Nucleus accumbens (tissue), 56 donors: ENCODE measurements at places on chromosomes 6 and 20.

DNA sequence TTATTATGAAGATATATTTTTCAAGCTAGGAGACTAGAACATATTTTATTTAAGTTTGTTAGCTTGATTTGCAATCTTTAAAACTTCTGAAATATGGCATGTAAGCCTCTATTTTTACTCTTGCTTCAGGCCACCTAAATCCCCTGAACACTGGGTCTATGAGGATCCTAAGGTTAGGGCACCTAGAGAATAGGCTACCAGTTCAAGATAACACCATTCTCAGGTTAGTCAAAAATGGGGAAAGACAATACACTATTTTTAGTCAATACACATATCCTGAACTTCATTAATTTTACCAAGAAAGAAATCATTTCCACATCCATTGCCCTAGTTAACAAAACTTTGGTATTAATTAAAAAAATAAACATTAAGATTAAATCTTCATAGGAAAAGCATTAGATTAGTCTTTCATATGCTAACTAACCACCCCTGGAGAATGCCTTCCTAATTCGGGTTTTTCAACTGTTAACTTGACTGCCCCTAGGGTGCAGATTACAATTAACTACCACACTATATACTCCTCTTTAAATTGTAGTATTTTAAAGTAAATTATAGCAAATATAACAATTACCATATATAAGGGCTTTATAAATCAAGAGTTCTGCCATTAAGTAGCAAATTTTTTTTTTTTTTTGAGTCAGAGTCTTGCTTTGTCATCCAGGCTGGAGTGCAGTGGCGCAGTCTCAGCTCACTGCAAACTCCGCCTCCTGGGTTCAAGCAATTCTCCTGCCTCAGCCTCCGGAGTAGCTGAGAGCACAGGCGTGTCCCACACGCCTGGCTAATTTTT is 6.7 kb upstream of the HSF2 start:
- no peak for DNase-seq

DNA sequence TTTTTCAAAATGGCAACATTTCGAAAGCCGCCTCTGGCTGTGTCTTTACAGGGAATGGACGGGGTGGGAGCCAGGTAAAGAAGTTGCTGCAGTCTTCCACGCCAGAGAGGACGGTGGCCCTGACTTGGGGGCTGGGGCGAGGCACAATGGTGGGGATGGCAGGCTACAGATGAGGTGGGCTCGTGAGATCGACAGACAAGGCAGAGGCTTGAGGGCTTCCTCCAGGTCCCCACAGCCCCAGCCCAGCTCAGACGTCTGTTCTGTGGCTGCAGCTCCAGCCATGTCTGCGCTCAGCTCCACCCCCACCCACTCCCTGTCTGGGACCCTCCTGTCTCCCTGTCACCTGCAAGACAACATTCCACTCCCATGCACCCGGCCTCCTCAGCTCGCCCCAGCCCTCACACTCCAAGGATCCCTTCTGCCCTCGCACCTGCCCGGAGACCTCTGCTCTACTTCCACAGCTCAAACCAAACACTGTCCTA is 7.4 kb upstream of the C20orf144 start:
- no peak for DNase-seq

- DNase-seq = no peak
Measured at GRCh38 chr6:79111549-79111948, 33.5 kb upstream of the PHIP start.

GRCh38 chr20:21182832-21183563 is 57.1 kb downstream of the KIZ start:
- no peak for DNase-seq

DNA sequence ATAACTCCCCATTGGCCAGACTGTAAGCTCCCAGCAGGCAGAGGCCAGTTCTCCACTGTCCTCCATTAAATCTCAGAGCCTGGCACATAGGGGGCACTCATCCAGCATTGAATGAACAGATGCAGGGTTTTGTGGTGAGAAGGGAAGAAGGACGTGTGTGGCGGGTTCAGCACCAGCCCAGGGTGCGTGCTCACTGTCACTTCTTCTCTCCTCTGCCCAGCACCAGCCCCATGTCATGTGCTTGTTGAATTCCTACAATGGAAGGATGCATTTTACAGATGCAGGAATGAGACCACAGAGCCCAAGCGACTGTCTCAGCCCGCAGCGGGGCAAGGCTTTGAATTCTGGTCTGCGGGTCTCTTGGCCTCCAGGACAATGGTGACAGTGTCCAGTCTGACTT is 149.9 kb downstream of the CEBPB start:
- no peak for DNase-seq

GRCh38 chr6:105452924-105453756 is 50.3 kb upstream of the PREP start:
- no peak for DNase-seq

- no peak for DNase-seq
Measured at GRCh38 chr20:55194947-55195346, 719.6 kb downstream of the DOK5 start.

- DNase-seq = no peak
Measured at GRCh38 chr6:162543221-162543620, 184.3 kb downstream of the PRKN start.

DNA sequence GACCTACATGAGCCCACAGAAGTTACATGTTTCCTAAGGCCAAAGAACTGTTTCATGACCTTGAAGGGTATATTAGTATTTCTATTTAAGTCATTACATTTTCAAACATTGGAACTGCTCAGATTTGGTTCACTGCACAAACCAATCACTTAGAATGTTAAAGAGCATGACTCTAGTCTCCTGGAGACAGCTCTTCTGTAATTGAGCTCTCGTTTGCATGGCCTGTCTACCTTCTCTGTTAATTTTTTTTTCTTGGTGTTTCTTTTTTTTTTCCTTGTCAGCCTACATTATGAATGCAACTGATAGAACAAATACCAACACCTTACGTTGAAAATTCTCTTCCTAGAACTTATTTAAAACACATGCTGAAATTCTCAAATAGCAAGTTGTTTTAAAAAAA is 860.2 kb upstream of the MAP3K7 start:
- DNase-seq = no peak

DNA sequence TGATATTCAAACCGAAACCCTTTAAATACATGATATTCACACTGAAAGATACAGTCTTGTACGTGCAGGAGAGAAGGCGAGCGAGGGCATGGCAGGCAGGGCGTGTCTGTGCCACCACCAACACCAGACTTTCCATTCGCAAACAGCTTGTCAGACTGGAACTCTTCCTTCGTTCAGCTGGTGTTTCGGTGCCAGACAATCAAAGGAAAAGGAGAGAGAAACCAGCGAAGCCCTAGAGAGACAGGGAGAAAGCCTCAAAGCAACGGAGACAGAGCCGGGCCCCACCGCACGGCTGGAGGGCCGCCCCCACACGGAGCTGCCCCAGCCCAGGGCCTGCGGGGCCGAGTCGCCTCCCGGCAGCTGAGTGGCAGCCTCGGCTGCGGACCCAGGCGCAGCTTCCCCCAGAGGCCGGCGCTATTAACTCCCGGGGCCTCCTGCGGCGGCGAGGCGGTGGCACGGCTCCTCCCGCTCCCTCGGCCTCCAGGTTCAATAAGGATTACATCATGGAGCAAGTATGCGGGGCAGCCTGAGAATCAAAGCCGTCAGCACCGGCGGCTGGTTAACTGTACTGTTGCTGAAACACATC is 32.1 kb upstream of the NR2E1 start:
- peak; percentile 55 for DNase-seq

DNA sequence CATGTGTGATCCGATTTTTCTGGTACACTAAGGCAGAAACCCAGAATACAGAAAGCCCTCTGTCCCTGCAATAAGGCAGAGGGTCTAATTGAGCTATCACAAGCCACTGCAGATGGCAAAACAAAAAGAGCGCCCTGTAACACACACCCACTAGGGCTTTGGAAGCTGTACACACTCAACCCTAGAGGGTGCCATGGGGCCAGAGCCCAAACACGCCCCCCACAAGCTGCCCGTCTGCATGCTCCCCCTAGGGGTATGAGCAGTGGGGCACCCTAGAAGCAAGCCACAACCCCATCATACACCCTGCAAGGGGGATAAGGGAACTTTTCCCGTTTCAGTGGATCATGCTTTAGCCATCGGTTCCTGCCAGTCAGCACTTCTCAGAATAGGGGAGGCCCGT is 62.2 kb upstream of the PDE10A start:
- no peak for DNase-seq

GRCh38 chr6:89680551-89680950 is 42.0 kb upstream of the LYRM2 start:
- DNase-seq = no peak

DNA sequence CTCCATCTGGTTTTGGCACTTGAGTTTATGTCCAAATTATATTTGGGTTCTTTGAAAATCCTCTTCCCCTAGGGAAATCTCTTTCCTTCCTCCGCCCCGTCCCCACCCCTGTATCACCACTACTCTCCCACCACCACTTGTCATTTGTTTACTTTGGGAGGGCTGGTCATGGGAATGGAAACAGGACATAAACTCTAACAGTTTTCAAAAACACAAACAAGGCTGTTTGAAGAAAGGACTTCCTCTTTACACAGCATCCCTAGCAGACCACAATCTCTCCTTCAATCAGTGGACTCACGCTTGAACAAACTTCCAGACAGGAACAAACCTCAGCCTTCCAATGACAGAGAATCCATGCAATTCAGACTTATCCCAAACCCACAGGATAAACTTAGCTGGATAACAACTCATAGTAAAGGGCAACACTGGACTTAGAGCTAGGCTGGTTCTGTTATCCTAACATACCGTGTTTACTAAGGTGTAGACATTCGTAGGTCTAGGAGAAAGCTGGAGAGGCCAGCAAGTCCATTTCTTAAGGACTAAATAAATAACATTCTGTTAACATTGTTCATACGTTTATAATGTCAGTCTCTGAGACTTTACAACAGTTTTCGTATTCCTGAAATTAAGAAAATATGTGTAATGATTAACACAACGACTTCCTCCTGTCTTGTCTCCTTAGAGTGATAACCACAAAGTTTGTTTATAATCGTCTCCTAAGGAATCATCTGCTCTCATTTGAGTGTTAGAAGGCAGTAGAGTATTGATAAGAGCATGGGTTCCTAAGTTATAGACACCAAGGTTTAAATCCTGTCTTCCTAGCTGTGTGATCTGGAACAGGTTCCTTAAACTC is 44.1 kb upstream of the CTAGE9 start:
- no peak for DNase-seq

GRCh38 chr6:163708466-163708865 is 293.9 kb downstream of the QKI start:
- DNase-seq = no peak

- DNase-seq = no peak
Measured at GRCh38 chr20:53599910-53600632, 6.4 kb upstream of the ZNF217 start.
